ENCODE measurements at places on chromosomes 16 and 17.

DNA sequence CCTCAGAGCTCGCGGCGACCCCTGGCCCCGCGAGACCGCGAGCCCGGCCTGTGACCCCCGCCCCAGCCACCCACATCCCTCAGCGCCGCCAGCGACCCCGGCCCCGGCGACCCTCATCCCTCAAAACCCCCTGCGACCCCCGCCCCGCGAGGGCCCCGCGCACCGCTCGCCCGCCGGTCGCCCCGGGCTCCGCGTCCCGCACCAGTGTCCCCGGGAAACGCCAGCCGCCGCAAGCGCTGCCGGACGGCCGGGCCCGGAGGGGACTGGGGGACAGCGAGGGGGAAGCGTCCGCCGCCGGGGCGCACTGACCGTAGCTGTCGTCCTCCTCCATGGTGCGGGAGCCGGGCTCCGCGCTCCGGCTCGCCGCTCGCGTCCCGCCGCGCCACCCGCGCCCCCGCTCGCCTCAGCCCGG lies at the start of gene CYTH1:
Gene CYTH1, minus strand, starts transcription at position 381 of the 412 bp plus-strand sequence. Its CDS starts 50 bp downstream, at position 331.
- DNase-seq: no peak

DNA sequence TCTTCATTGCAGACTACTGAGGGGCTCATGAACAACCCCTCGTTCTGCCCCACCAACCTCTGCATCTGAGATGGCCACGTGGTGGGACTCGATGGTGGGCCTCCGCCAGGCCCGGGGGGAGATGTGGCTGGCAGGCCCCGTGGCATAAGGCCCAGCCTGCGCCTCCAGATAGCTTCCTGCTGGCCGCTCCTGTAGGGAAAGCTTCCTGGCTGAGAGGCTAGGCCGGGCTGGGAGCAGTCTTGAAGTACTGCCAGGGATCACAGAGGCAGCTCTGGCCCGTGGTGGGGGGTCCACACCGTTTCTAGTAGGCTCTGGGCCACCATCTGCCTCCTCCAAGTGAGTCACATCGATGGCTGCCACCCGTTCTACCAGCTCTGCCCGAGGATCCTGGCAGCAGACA lies 7.6 kb downstream of the CAMKK1 start:
- no peak for DNase-seq

DNA sequence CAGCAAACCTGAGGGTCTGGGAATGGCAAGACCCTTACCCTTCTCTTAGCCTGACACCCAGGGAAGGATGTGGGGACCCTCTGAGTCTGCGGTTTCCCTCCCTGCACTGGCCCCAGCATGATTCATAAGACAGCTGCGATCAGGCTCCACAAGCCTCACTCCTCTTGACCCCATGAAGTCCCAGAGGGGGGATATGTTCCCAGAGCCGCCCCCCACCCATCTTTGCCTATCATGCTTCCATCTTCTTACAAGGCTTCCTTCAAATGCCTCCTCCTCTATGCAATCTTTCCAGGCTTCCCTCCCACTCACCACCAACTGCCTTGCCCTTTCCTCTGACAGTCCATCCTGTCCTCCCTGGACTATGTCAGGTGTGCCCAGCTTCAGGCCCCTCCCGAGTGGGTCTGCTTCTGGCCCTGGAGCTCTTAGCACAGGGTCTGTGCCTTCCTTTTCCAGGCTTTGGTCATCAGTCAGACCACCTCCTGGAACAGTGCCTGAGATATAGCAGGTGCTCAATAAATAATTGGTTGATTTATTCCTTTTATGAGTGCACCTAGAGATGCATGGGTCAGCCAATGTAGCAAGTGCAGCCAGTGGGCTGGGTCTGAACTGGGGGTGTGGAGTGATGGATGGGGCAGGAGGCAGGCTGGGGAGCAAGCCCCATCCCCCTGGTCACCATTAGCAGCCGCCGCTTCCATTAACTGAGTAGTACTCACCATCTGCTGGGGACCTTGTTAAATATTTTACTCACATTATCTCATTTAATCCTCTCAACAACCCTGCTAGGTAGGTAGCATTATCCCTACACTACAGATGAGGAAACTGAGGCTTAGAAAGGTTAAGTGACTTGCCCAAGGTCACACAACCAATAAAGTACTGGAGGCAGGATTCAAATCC lies 8.4 kb downstream of the DLX3 start:
- DNase-seq: no peak

GRCh38 chr16:31678649-31679325 lies 151.1 kb downstream of the AHSP start:
- DNase-seq: no peak

GRCh38 chr17:41972571-41973407 lies 6.2 kb downstream of the CNP start:
- no peak for DNase-seq

- no peak for DNase-seq
Measured at GRCh38 chr17:59010026-59010425, 96.7 kb downstream of the TRIM37 start.

- no peak for DNase-seq
Measured at GRCh38 chr17:17677299-17678040, 3.8 kb upstream of the RAI1 start.
